ENCODE measurements at places on chromosomes 6 and 20.
A peak's percentile ranks its signal among the peaks of the same experiment; 100 is the strongest.

DNA sequence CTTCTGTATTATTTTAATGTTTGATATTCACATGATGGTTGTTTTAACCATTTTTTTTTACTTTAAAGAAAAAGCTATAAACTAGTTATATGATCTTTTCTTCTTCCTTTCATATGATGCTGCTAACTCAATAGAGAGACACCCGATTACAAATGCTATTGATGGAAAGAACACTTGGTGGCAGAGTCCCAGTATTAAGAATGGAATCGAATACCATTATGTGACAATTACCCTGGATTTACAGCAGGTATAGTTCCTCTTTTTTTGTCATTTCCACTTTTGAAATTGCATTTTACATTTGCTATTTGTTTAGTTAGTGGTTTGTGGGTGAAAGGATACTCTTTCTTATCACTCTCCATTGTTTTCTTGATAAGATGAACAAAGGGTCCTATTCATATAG lies 176.7 kb downstream of the LAMA2 start:
- DNase-seq: no peak

DNA sequence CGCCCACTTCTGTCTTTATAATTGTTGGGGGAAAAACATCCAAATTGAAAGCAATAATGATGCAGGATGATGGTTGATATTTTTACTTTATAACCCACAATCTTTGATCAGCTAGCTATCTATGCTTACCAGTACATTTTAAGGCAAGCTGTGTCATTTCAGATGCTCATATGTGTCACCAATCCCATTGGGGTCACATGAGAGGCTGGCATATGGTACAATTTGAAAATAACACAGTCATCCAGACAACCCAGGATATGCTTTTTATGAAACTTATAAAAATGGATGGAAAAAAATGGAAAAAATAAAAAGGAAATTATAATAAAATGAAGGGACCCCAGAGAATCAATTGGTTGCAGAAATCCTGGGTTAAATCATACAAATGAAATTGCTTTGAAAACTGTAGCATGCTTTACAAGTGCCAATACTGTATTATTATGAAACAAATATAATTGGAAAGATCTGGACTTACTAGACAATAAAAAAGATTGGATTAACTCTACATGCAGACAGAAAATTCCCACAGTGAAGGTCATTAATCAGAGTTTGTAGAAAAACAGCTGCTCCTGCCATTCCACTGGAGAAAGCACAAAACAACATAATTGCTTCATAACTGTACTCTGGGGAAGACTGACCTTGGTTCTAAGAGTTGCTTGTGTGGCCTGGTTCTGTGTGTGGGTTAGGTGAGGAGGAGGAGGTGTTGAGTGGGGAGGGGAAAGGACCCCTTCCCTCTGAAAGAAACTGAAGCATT lies 13.3 kb upstream of the PRIM2 start:
- DNase-seq: no peak

- no peak for DNase-seq
These were observed 91.3 kb upstream of the OGFRL1 start for GRCh38 chr6:71197267-71197666.

DNA sequence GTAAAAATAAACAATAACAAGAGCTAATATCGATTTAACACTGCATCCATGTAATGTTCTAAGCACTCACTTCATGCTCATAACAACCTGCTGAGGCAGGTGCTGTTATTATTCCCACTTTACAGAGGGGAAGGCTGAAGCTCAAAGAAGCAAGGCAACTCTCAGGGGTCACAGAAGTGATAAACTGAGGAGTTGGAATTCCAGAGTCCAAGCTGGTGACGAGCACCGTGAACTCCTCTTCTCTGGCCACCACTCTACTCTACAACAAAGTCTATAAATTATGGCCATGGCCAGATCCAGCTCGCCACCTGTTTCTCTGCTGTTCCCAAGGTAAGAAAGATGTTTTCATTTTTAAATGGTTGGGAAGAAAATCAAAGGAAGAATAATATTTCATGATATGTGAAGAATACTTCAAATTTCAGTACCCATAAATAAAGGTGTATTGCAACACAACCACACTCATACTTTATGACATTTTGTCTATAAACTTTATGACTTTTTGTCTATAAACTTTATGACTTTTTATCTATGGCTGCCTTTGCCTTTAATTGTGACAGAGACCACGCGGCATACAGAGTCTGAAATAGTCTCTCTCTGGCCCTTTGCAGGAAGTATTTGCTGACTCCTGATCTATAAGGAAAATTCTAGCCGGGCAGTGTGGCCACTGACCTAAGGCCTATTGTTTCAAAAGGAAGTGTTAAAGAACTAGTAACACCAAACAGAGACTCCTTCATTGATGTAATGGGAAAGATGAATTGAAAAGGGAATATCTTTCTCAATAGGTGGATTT lies 113.2 kb upstream of the KCNG1 start:
- no peak for DNase-seq

- no peak for DNase-seq
These were observed 4.2 kb upstream of the ZC2HC1B start for GRCh38 chr6:143859891-143860660.

DNA sequence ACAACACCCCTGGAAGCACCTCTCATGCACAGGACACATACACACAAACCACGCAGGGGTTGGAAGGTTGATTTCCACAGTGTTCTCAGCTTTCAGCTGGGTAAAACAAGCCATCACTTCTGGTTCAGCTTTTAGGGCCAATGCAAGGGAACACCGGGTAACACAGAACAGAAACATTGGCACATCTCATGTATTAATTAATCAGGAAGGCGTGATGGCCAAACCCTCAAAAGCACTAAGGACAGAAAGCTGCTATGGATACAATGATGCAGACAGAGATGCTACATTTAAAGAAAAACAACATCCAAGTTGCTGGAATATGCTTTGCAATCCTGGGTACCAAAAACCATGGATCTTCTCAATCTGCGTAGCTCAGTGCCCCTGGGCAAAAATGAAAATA lies 104.3 kb upstream of the BEND6 start:
- DNase-seq: no peak

DNA sequence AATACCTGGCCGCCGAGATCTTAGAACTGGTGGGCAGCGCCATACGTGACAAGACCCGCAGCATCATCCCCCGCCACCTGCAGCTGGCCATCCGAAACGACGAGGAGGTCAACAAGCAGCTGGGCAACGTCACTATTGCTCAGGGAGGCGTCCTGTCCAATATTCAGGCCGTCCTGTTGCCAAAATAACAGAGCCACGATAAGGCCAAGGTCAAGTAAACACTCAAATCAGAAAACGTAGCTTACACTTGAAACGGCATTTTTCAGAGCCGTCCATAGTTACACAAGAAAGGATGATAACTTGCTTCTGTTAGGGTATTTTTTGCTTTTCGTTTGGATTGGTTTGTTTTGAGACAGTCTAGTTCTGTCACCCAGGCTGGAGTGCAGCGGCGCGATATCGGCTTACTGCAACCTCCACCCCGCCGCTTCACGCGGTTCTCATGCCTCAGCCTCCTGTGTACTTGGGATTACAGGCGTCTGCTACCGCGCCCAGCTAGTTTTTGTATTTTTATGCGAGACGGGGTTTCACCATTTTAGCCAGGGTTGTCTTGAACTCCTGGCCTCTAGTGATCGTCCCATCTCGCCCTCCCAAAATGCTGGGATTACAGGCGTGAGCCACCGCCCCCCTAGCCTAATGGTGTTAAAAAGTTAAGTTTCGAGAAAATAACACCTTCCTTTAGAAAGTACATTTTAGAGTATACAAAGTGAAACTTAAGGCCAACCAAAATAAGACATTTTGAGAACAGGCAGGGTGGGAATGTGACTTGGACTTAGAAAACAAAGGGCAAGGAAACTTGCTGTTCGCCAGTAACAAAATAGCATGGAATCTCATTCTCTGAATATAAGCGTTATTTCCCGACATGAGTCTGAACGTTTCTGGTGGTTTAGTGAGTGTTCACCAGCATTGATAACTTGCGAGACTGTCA lies 42.8 kb upstream of the HFE start:
- DNase-seq: peak; percentile 20

DNA sequence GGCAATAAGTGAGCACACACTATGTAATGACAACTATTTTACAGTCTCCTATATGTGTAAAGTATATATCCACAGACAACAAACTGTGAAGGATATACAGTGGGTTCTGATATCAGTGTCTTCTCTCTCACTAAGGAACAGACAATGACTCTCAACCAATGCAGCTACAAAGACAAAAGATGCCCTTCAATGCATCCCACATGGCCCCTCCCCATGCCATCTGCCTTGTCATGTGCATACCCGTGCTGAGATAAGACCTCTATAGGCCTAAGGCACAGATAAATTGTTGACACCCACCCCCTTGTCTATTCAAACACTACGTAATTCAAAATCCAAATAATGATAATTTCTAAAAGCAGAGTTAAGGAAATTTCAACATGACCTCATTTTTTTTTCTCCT lies 1123.5 kb upstream of the MAP3K7 start:
- no peak for DNase-seq

DNA sequence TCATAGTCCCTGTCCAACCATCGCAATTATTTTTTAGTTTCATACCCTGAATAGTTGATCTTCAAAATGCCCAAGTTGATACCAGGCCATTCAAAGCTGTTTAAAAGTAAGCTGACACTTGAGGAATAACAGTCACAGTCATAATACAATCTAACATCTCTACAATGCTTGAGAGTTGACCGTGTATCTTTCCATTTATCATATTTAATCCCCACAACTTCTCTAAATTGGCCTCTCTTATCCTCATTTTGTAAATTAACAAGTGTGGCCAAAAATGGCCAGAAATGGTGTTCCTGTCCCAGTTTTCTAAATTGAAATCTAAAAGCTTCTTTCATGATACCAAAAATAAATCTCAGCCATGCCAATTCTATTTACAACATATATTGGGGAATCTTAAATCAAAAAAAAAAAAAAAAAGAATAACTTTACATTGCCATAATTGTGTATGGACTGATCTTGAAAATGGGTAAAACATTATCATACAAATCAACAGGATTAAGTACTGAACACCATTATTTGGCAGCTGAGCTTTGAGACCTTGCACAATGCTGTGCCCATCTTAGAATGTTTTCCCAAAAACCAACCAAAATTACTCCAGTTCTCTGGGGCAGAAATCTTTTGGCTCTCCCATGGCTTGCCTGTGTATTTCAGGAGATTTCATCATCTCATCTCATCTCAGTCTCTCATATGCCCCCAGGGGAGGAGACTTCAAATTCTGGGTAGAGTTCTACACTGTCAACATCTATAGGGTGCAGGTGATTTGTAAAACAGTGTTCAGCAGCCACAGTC lies 448.7 kb upstream of the JARID2 start:
- DNase-seq: no peak

GRCh38 chr20:19992996-19993908 lies 23.9 kb upstream of the NAA20 start:
- no peak for DNase-seq

- no peak for DNase-seq
These were observed 69.8 kb upstream of the FAM184A start for GRCh38 chr6:119148098-119148824.

- DNase-seq: no peak
These were observed 19.1 kb upstream of the ABT1 start for GRCh38 chr6:26577720-26578072.

- no peak for DNase-seq
These were observed 60.2 kb upstream of the STX16 start for GRCh38 chr20:58590679-58591473.

DNA sequence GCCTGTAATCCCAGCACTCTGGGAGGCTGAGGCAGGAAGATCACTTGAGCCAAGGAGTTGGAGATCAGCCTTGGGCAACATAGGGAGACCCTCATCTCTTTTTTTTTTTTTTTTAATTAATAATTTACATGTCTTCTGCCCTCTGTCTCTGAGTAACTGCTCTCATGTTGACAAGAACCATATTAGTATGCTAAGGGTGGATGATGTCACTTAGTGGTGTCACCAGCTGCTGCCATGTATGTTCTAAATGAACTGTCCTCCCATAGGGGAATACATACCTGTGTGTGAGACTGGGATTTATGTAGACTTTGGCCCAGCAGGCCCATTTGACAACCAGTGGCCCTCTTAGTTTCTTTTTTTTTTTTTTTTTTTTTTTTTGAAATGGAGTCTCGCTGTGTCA lies 65.6 kb downstream of the SCAND1 start:
- DNase-seq: no peak

DNA sequence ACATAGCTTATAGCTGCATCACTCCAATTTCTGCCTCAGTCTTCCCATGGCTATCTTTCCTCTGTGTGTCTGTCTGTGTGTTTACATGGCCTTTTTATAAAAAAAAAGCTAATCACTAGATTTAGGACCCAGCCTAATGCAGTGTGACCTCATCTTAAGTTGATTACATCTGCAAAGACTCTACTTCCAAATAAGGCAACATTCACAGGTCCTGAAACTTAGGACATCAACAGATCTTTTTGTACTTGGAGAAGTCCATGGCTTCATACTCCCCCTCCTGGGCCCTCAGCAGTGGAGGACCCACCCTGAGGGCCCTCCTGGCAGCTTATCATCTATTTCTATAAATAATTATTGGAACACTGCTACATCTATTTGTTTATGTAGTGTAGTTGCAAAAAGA lies 146.1 kb downstream of the LMBRD1 start:
- DNase-seq: no peak

DNA sequence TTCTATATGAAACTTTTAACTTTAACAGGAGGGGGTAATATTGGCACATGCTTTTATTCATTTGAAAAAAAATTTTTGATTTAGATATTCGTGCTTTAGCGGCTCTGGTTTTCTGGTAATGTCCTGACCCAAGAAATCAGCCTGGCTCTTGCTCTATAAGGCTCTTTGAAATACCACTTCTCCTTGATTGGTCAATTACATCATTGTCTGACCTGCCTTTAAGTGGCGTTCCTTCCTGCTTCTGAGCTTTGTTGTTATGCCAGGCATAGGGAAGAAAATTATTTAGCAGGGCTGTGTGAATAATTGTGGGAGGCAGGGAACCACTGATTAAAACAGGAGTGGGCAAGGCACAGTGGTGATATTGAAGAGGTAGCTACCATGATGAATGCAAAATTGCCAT lies 3.9 kb downstream of the RNF144B start:
- DNase-seq: no peak

- DNase-seq: no peak
These were observed 39.7 kb downstream of the SYNJ2 start for GRCh38 chr6:158021376-158021775.

DNA sequence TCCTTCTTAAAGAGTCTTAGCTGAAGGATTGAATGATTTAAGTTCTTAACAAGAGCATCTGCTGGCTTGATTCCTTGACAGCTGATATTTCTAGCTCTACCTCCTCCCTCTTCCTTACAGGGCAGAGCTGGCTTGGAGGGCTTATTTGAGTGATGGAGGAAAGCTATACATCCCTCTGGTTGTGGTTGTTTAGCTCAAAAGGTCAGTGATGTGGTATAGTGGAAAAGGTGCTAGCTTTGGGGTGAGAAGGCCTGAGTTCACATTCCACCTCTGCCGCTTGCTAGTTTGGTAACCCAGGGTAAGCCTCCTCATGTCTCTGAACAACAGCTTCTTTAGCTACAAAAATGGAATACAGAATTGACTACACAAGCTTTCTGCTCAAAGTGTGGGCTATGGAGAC lies 8.3 kb downstream of the CHMP4B start:
- DNase-seq: no peak

GRCh38 chr6:10558565-10558964 lies 37.4 kb downstream of the GCNT2 start:
- no peak for DNase-seq
